ENCODE measurements at places on chromosomes 12 and 14. TPM values are rescaled to one million over a fixed set of nuclear protein-coding genes. Genes with fewer than 3 reads are reported as not detected.

DNA sequence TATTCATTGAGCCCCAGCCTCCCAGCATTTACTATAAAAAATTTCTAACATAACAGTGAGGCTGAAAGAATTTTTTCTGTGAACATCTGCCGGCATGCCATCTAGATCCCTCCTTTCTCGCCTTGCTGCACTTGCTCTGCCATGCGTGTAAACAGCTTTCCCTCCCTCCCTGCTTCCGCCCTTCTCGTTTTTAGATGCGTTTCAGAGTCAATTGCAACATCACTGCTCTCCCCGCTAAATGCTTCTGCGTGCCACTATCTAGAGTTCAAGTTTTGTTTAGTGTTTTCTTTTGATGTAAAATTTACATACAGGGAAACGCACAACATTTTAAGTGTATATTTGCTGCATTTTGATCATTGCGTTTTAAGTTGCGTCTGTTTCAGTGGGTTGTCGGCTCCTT is 83.6 kb downstream of the CCDC92 start:
- no peak for DNase-seq

DNA sequence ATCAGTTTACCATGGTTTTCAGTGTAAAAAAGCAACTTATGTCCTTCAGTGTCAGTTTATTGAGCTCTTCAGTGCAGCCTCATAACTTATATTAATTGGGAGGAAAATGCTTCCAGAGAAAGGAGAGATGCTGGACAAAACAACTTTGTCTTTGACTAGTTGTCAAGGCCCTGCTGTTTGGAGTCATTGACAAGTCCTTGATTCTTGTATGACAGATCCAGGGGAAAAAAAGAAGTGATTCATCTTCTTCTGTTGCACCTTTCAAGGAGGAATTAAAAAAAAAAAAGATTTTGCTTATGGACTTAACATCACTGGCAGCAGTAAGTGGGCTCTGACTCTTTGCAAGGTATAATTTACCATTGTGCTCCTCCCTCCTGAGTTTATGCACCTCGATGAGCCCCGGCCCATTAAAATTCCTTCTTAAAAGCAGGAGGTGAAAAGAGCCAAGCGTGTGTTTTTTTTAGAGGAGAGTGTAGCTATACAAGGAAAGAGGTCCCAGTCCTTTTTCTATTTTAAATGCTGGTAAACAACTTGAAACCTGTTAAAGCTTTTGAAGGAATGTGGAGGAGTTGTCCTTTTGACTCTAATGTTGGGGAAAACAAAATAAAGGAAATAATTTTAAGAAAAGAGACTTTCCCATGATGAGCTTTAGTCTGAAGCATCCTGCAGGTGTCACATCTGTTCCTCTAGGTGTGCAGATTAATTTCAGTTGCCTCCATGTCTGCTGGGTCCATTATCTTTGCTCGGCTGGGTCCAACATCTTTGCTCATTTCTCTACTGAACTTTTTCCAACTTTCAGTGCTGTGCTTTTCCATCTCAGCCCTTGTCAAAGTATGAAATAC is 431.6 kb downstream of the RAD51B start:
- peak; percentile 18 for DNase-seq

- peak; percentile 18 for DNase-seq
Observed at GRCh38 chr12:106753526-106753925, 21.0 kb upstream of the RIC8B start.

- DNase-seq, result no peak
Observed at GRCh38 chr12:116498471-116498870, 60.7 kb upstream of the MAP1LC3B2 start.

- DNase-seq, result no peak
Observed at GRCh38 chr12:51635346-51635745, 44.3 kb downstream of the SCN8A start.

DNA sequence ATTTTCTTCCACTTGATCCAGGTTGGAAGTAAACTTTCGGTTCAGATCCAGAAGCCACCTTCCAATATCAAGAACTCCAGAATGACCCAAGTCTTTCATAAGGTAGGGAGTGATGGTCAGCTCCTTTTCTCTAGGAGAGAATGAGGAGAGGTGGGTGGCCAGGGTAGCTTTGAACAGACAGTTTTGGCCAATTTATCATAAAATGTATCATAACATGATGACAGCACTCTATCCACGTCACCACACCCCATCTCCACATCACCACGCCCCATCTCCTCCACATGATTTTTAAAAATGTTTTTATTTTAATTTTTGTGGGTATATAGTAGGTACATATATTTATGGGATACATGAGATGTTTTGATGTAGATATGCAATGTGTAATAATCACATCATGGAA is 26.9 kb downstream of the DYRK4 start:
- no peak for DNase-seq

DNA sequence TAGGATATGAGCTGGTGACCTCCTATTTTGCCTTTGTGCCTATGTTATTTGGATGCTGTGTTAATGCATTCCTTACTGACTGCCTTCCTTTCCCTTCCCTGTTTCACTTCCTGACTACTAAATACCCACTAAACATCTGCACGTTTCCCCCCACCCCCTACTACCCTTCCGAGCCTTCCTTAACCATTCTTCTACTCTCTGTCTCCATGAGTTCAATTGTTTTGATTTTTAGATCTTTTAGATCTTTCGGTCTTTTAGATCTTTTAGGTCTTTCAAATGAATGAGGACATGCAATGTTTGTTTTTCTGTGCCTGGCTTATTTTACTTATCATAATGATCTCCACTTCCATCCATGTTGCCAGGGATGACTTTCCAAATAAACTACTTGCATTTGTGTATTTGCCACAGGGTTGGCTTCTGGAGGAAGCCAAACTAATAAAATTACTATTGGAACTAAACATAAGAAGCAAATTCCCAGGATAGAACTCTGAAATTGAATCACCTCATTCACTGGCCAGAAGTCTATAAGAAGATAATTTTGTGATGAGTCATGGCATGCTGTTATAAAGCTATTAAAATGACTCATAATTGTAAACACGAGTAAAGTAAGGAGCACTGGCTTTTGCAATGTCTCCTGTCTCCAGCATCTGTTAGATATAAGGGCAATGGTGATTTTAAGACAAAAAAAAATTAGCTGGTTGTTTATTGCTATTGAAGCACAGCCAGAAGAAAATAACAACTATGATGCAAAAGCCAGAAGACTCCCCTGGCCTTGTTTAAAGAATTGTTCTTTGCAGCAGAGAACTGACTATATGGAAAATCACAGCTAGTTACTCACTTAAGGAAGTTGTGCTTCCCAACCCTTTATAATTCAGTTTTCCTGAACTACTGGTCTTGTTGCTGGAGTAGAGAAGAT is 586.3 kb downstream of the LRFN5 start:
- peak; percentile 94 for DNase-seq

- peak; percentile 78 for DNase-seq
Observed at GRCh38 chr14:55802986-55803872, 223.2 kb downstream of the KTN1 start.

- DNase-seq, result no peak
Observed at GRCh38 chr12:108234158-108234557, 105.0 kb downstream of the CMKLR1 start.

GRCh38 chr14:101889898-101890297 is 74.5 kb upstream of the DYNC1H1 start:
- DNase-seq, result no peak

DNA sequence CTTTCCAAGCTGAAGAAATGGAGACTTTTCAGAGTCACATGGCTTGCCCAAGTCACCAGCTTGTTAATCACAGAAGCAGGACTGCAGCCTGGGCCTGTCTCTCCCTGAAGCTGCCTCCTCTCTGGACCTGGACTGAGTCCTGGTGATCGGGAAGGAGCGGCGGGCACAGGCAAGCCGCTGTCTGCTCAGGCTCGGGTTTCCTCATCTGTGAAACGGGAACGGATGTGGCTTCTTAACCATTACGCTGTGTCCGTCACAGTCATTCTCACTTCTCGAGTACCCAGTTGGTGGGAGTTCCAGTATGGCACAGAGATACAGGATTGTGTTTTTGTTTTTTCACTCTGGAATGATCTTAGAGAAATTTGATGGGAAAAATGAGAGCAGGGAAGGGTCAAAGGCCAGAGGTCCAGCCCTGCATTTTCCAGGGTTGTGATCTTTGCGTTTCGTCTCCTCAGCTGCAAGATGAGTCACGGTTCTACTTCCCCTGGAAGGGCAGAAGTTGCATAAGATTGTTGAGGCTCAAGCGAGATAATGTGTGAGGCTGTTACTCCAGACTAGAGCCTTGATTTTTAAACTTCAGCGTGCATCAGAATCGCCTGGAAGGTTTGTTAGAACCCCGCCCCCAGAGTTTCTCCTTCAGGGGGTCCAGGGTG is 7.6 kb upstream of the LRTM2 start:
- DNase-seq, result peak; percentile 88

GRCh38 chr14:95675486-95675885 is 10.7 kb upstream of the TCL1B start:
- no peak for DNase-seq

GYS2 gene
- not detected for total RNA-seq

NGB gene
- total RNA-seq, result not detected

TMBIM4 gene
- total RNA-seq, result 39.0 TPM

PALS1 gene
- total RNA-seq, result 26.2 TPM

AGAP2 gene
- 11.2 TPM for total RNA-seq
